ENCODE measurements at places on chromosomes 11 and 22.

- DNase-seq: no peak
Measured at GRCh38 chr11:91984033-91984584, 240.5 kb upstream of the FAT3 start.

DNA sequence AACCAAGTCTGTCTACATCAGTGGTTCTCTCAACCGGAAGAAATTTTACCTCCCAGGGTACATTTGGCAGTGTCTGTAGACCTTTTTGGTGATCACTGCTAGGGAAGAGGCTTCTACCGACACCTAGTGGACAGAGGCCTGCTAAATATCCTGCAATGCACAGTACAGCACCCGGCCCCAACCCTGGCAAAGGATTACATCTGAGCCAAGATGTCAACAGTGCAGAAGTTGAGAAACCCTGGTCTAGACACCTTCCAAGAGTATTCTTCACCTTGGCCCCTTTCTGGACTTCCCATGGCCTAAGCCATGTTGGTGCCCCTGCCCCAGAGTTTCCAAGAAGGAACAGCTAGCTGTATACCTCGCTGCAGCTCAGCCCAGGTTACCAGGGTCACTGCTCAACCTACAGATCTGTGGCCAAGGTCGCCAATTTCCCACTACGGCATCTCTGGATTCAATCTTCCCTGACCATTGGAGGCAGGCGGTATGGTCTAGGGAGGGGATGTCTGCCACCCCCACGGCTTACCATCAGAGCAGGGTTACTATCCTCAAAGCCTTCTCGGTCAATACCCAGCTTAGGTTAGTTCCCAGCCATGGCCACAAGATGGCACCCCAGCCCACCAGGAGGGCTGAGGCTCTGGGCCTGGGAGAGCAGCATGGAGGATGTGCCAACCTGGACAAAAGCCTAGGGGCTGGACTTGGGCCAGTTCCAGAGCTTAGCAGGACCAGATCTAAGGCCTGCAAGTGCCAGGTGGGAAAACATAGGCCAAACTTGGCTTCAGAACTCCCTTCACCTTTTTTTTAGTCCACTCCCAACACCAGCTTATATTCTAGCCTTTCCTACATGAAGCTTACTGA, 3.7 kb upstream of the KCNC1 start:
- peak; percentile 78 for DNase-seq

GRCh38 chr11:75954039-75954438, 139.0 kb downstream of the UVRAG start:
- DNase-seq: no peak

- no peak for DNase-seq
Measured at GRCh38 chr11:129247135-129247534, 55.0 kb upstream of the ARHGAP32 start.

GRCh38 chr11:108616549-108616948, 23.0 kb upstream of the EXPH5 start:
- no peak for DNase-seq

DNA sequence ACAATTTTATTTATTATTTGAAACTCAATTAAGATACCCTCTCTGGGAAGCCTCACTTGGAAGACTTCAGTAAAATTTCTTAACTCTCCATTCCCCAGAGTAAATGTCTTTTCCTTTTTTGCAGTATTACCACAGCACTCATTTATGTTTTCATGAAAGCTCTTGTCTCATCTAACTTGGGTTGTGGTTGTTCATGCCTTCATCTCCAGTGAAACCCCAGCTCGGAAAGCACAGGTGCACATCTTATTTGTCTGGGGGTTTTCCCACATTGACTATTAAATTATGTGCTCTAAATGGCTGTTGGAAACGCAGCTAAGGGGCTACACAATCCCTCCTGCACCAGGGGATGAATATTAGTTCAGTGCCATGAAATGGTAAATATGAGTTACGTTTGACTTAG, 954.2 kb upstream of the RAG2 start:
- no peak for DNase-seq

DNA sequence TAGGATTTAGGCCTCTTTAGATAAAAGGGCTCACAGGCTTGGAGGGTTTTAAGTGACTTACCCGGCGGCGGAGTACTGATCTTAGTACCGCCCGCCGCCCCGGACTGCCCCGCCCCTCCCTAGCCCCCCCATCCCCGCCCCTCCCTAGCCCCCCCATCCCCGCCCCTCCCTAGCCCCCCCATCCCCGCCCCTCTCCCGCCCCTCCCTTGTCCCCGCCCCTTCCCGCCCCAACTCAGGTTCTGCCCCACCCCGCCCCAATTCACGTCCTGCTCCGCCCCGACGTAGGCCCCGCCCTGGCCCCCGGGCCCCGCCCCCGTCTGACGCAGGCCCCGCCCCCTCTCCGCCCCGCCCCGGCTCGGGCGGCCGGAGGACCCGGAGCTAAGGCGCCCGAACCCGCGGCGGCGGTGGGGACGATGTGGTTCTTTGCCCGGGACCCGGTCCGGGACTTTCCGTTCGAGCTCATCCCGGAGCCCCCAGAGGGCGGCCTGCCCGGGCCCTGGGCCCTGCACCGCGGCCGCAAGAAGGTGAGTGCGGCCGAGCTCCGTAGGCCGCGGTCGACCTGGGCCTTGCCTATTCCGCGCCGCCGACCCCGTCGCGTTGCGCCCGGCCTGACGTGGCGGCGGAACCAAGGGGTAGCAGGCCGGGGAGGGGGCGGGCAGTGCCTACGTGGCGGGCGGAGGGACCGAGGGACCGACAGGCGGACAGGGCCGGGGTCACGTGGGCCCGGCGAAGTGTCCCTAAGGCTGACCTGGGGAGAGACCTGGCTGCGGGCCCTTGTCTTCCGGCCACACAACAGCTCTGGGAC, at the start of gene SCYL1:
SCYL1 (plus strand) TSS at position 343 of the 805 bp plus-strand sequence; CDS start at position 414, 71 bp downstream.
- peak; percentile 71 for DNase-seq

GRCh38 chr11:62857541-62857982, 18.2 kb upstream of the WDR74 start:
- no peak for DNase-seq

GRCh38 chr11:70399681-70400112, 1.4 kb downstream of the CTTN start:
- DNase-seq: no peak

All from left kidney (tissue), 8 donors.